ENCODE measurements at places on chromosomes 2 and 18.

GRCh38 chr2:36178384-36178783 is 177.2 kb upstream of the CRIM1 start:
- DNase-seq: no peak

DNA sequence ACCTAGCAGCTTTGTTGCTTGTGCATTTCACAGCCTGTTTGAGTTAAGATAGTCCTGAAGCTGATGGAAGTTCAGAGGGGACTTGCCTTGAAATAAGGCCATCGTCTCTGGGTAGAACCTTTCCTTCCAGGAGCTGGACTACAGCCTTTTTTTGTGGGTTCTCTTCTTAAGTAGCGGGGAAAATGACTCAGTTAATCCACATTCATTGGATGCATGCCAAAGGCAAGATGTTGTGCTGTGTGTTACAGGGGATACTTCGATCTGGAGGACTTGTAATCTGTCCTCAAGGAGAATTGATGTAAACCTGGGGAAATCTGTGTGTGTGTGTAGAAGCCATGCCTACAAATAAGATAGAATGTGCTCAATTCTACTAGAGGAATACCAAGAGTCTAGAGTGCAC is 46.8 kb downstream of the RPIA start:
- DNase-seq: no peak

DNA sequence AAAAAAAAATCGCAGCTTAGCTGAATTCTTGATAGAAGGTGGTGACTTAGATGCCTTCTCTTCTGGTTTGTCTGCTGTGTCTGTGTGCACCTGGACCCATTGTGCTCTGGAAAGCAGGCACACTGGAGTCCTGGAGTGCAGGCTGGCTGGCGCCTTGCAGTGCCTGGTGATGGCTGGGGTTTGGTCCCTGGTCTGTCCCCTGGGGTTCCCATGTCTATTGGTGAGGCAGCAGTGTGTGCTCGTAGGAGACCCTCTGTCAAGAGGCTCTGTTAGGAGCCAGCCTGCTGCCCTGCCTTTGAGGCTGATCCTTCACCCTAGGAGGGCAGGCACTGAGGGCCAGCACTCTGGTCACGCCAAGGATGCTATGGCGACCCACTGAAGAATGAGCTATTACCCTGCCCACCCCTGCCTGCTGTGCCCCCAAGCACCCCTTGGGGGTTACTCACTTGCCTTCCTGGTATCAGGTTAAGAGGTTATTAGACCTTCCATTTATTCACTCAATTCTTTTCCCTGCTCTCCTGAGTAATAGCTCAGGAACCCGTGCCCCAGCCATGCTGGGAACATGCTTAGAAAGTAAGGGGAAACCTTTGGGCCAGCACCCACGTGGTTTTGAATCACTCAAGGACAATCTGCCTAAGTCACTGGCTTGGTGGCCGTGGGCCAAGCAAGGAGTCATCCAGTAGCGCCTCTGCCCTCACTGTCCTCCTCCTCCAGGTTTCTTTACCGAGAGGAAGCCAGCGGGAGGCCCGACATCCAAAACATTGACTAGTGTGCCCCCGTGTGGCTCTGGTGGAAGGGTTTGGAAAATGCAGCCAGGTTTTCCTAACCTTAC is 284.5 kb downstream of the PRKCE start:
- peak; percentile 91 for DNase-seq

GRCh38 chr2:240968731-240969624 is 29.4 kb upstream of the SNED1 start:
- peak; percentile 19 for DNase-seq

DNA sequence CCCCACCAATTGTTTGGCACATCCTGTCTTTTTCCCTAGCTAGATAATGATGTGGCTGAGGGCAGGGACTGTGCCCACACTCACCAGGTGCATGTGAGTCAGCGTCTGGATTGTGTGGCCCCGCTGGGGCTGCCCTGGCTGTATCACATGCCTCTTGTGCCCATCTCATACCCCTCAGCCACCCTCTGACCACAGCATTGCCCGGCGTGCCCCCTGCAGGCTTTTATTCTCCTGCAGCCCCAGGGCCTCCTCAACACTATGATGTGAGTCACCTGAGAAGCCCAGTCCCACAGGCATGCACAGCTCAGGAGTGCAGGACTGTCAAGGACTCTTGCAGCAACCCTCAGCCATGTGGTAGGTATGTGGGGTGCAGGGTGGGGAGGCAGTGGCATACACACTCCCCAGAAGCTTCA is 14.8 kb upstream of the STEAP3 start:
- DNase-seq: no peak

GRCh38 chr18:77016936-77017335 is 115.6 kb downstream of the MBP start:
- no peak for DNase-seq

- DNase-seq: no peak
Measured at GRCh38 chr18:77081390-77081778, 51.2 kb downstream of the MBP start.

DNA sequence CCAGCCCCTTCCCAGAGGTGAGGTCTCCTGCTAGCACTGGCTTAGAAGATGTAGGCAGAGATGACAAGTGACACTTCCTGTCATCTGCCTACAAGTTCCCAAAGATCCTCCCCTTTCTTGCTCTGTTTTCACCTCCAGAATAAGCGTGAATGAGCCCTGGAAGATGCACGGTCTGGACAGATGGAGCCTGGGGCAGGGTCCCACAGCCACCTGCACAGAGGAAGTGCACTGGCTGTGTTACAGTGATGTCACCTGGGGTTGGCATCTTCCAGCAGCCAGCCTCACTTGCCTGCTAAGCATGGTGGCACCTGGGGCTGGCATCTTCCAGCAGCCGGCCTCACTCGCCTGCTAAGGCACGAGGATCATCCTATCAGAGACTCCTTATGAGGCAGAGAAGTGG is 32.3 kb downstream of the TMEM18 start:
- DNase-seq: no peak

GRCh38 chr2:136132825-136133155 is 14.8 kb upstream of the CXCR4 start:
- DNase-seq: no peak

DNA sequence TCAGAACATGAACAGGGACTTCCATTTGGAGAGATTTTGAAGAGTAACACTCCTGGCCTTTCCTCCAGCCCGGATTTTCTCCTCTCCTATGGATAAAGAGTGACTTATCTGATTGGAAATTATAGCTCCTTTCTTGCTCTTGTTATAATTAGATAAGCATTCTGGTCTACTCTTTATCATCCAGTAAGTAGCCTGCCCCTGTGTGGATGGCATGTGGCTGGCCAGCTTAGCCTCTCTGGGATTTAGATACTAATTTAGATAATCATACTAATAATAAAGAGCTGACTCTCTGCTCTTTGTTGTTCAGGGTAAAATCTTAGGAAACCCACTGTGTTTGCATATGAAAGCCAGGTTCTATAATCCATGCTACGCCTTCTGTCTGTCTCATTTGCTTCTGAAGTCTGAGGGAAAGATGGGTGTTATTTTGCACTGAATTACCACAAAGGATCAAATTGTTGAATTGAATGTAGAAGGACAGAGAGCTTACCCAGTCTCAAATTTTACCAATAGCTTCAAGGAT is 438.8 kb downstream of the SPAG16 start:
- no peak for DNase-seq

DNA sequence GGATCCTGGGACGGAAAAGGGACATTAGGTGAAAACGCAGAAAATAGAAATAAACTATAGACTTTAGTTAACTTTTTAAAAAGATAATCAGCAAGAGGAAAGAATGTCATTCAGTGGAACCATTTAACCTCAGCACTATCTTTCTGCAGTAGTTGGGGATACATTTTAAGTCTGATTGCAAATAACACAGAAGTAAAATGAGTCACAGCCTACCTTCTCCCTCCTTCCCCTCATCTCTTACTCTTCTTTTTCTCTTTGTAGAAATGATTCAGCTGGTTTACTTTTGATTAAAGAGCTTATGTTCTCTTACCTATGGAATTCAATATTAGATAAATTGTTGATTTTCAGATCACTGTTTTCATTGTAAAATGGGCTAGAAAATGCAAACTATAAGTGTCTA is 171.2 kb downstream of the FAM210A start:
- no peak for DNase-seq

GRCh38 chr2:100339823-100340222 is 17.5 kb upstream of the LONRF2 start:
- DNase-seq: no peak

DNA sequence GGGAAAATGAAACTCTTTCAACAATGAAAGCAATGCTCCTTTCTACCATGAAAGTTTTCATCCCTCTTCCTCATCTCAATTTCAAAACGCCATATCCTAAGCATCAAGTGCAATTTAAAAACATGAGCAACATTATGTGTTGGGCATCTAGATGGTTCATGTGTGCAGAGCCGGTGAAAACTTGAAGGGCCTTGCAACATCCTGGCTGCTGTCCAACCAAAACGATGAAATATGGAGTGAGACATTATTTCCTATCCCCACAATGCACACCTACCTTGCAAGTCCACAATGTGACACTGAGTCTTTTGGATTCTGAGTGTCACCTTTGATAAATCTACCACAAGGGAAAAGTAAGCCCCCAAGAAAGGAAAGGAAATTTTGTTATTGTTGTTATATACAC is 110.0 kb downstream of the NCKAP5 start:
- no peak for DNase-seq

DNA sequence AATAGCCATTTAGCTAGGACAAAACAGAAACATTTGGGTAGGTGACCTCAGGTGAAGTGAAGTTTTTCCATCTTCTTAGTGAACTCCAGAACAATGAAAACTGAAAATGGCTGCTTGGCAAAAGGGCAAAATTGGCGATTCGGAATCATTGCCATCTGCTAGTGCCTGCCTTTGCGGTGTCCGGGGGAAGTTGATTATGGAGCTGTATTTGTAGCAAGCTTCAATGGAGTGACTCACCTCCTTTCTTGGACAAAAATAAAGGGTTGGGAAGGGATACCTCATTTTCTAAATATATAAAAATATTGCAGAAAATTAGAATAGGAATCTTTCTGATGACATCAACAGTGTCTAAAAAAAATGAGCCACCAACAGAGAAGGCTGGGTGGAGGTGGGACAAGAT is 460.5 kb downstream of the TGIF1 start:
- DNase-seq: no peak

DNA sequence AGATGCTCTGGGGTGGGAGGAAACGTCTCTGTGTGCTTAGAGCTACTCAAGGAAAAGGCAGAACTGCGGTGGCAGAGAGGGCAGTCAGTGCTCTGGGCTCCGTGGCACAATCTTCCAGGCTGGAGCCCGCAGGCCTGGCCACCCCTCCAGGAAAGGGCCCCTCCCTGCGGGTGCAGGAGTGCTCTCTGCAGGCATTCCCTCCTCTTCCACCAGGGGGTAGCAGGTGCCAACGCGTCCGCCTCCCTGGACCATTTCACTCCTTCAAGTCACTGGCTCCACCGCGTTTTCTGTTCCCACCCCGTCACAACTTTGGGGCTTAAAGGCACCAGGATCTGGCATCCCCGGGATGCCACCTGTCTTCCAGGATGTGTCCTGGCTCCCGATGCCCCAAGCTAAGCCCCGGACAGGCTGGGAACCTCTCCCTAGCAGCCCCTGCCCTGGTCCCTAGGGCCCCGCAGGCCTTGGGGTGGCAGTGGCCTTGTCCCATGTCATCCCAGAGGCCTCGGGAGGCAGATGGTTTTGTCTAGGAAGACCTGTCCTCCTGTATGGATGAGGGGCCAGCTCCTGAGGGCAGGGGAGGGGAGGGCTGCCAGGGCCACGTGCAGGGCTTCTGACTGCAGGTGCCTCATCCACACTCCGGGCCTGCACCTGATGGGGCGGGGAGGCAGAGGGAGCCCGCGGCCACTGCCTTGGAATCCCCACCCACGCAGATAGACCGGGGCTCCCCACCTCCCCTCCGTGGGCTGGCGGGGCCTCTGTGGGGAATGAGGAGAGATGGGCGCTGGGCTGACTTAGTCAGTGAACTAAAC is 26.4 kb downstream of the KCNIP3 start:
- no peak for DNase-seq

- DNase-seq: no peak
Measured at GRCh38 chr2:14255135-14255820, 377.2 kb upstream of the LRATD1 start.

- DNase-seq: no peak
Measured at GRCh38 chr2:97673915-97674283, 4.4 kb downstream of the C2orf92 start.

DNA sequence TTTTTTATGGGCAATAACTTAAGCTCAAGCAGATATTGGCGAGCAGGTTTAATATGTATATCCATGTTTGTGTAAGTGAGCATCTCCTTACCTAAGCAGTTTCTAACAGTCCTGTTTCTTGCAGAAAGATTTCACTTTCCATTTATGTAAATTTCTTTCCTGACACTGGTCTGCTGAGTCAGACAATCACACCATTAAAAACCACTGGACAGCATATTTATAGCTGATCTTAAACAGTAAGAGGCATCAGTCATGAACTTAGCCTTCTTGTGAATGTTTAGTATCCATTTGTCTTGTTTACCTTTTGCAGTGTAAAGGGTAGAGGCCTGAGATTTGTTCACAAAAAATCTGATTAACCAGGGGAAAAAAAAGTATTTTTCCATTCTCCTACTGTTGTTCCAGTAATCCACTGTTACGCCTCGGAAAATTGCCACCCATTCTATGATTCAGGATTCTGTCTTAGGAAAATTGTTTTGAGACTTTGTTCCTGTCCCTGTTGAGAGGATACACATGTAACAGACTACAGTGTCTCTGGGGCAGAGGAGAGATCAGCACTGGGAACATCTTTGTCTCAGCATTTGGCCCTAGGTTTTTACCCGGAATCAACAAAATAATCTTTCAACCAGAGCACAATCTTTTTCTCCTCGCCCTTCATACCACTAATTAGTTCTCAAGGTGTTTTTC is 521.0 kb upstream of the NRP2 start:
- no peak for DNase-seq

GRCh38 chr2:2859732-2860131 is 517.9 kb downstream of the EIPR1 start:
- DNase-seq: no peak

DNA sequence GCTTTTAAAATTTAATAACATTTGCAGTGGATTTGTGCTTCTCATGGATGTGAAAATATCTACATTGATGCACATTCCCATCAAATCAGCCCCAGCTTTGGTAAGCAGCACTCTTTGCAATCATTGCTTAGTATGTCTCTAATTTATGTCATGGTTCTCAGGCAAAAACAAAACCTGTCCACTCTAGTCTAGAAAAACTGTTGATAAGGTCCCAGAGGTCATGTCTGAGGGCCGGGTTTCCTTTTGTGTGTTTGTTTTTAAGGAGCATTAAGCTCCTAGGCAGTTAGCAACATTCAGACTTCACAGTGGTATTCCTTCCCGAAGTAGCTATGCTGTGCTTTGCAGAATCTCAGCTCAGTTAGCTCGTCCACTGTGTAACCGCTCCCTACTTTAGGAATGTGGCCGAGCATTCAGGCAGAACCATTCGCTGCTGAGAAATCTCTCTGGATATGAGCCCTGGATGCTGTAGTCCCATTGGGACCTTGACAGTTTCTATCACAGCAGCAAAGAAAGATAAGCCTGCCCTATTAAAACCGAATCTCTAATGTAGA is 4.0 kb downstream of the DIPK1C start:
- no peak for DNase-seq

- peak; percentile 88 for DNase-seq
Measured at GRCh38 chr2:102020596-102021170, 28.9 kb downstream of the IL1R2 start.

Data from heart left ventricle (tissue), 16 donors.